Stimulated activated CD8-positive, alpha-beta memory T cell treated with anti-CD3 and anti-CD28 coated beads, Interleukin-4, amount 100 ng/mL, for 4 hours (primary cell): ENCODE measurements at places on chromosomes 12 and 14.

GRCh38 chr12:112270673-112271072, 111.6 kb downstream of the HECTD4 start:
- DNase-seq, result no peak

DNA sequence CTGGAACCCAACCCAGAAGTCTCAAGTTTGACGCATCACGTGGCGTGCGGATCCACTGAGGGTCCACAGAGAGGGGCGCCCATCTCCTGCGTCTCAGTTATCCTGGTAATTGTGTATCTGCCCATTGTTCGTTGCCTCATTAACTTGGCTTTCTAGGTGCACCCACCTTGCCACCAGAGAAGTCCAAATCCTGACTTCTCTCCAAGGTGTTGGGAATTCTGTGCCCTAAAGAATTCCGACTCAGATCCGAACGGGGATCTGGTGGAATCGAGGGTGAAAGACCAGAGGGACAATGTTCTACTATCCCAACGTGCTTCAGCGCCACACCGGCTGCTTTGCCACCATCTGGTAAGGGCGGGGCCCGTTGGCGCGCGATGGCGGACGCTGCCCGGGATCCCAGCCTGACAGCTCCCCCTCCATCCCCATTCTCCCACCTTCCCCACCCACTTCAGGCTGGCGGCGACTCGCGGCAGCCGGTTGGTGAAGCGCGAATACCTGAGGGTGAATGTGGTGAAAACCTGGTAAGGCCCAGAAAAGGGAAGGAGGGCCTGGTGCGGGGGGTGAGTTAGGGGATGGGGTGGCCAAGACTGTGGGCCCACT, 481 bp downstream of the REC8 start:
- DNase-seq, result no peak

- DNase-seq, result no peak
Observed at GRCh38 chr14:21023817-21024584, 860 bp downstream of the NDRG2 start.

- DNase-seq, result no peak
Observed at GRCh38 chr12:119399301-119399700, 64.8 kb downstream of the CCDC60 start.

DNA sequence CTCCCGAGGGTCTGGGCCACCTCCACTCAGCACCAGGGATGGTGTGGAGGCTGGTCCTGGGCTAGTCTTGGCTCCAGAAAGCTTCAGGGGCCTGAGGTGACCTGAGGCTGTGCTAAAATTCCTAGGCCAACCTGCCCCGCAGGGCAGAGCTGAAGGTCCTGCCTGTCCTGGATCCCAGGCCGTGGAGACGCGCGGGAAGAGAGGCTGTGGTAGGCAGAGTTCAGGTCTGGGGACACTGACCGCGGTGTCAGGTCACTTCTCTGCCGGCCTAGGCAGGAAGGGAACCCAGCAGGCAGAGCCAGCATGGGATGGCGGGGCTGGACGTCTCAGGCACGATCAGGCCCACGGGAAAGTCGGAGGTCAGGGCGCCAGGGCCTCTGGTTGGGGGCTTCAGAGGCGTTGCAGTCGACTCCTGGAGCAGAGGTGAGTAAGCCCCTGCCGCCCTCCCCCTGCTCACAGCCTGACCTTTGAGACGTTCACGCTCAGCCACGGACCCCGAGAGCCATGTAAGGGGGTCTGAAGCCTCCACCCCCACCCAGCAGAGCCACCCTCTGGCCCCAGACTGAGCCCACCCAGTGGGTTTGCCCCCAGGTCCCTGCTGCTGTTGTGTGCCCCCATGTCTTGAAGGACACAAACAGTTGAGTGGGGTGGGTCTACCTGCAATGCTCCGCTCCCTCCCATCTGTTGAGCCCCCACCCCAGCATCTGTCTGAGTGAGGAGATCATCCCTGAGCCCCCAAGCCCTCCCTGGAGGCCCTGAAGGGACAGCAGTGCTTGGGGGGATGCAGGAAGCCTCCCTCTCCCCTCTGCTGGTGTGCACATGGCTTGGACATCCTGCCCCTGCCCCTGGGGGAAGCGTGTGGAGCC, 142.7 kb downstream of the KIF26A start:
- DNase-seq, result no peak

DNA sequence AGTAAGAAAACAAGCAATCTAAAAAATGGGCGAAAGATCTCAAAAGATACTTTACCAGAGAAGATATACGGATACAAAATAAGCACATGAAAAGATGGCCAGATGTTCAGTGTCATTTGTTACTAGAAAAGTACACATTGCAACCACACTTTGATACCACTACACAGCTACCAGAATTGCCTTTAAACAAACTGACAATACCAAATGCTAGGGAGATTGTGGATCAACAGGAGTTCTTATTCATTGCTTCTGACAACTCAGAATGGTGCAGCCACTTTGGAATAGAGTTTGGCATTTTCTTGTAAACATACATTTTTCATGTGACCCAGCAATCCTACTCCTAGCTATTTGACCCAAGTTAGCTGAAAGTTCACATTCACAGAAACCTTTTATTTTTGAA, 136.3 kb downstream of the FUT8 start:
- no peak for DNase-seq

- DNase-seq, result no peak
Observed at GRCh38 chr12:72468505-72468904, 196.3 kb downstream of the TRHDE start.
